CD4-positive, alpha-beta memory T cell (primary cell): ENCODE measurements at places on chromosomes 12 and 14. TPM values are rescaled to one million over a fixed set of nuclear protein-coding genes. Genes with fewer than 3 reads are reported as not detected.

GRCh38 chr12:12701457-12701856, 5.5 kb upstream of the GPR19 start:
- no peaks in the 10 kb centered on the region for H3K27me3 ChIP-seq
- no peak overlapping the region for H3K27ac ChIP-seq
- no peaks in the 10 kb centered on the region for H3K36me3 ChIP-seq
- peaks cover 48% of the 10 kb centered on the region for H3K4me1 ChIP-seq

GRCh38 chr12:94712815-94713515, 62.6 kb upstream of the TMCC3 start:
- no peak for DNase-seq
- H3K36me3 ChIP-seq: no peaks in the 10 kb centered on the region
- no peak overlapping the region for H3K27ac ChIP-seq
- no peaks in the 10 kb centered on the region for H3K4me1 ChIP-seq
- H3K4me3 ChIP-seq: no peak overlapping the region

DNA sequence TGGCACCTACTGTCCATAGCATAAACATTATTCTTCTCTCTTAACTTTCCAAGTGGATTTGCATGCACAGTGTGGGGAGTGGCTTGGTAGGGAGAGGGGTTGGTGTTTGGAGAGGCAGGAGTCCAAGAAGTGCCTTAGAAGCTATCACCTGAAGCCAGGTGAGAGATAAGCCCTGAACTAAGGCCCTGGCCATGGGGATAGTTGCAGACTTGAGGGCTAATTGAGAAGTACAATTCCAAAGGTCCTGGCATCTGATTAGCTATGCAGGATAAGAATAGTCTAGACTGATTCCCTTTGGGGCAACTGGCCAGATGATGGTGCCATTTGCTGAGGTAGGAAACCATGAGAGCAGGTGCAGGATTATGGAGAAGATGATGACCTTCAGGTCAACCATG, 2.0 kb upstream of the PCK2 start:
- H3K4me3 ChIP-seq: no peak overlapping the region
- H3K36me3 ChIP-seq: peaks cover 5% of the 10 kb centered on the region
- no peak overlapping the region for H3K27ac ChIP-seq
- DNase-seq: no peak
- H3K4me1 ChIP-seq: peaks cover 26% of the 10 kb centered on the region

- peaks cover 11% of the 10 kb centered on the region for H3K36me3 ChIP-seq
- no peak overlapping the region for H3K27ac ChIP-seq
- peaks cover 4% of the 10 kb centered on the region for H3K4me1 ChIP-seq
- DNase-seq: no peak
- H3K4me3 ChIP-seq: no peak overlapping the region
- H3K27me3 ChIP-seq: no peaks in the 10 kb centered on the region
Measured at GRCh38 chr14:102215576-102216250, 76.0 kb downstream of the WDR20 start.

DNA sequence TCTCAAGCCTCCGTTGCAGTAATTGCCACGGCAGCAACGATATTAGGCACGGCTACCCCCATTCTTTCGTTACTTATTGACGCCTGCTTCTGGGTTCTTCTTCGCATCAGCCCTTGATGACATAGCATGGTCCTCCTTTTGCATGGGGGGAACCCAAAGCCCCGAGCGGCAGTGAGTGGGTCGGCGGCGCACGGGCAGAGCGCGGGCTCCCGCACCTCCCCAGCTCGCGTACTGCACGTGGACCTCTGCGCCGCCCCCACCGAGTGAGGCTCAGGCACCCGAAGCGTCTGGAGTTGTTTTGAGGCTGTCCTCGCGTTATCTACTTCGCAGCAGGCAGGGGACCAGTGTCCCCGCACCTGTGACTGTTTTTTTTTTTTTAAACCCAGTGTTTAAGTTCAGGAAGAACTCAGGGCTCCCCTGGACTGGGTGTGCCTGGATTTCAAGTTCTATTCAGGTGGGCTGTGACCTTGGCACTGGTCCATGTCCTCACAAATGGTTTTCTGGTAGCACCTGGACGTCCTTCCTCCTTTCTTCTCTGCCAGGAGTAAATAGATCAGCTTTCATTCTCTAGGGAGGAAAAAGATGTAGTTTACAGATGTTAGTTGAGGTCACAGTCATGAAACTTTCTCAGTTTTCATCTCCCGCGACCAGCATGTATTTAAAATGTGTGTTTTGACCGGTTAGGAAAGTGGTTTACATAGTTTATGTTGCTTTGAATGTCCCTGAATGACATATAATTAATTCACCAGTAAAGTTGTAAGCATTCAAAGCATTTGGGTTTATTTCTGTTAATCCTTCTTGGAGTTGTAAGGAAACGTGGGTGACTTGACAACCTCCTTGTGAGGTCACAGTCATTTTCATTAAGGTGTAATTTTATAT, 1.4 kb upstream of the FOXN4 start:
- H3K27ac ChIP-seq: no peak overlapping the region
- peaks cover 19% of the 10 kb centered on the region for H3K27me3 ChIP-seq
- no peak for DNase-seq
- no peaks in the 10 kb centered on the region for H3K36me3 ChIP-seq
- H3K4me3 ChIP-seq: peak overlapping the region; percentile 43

DNA sequence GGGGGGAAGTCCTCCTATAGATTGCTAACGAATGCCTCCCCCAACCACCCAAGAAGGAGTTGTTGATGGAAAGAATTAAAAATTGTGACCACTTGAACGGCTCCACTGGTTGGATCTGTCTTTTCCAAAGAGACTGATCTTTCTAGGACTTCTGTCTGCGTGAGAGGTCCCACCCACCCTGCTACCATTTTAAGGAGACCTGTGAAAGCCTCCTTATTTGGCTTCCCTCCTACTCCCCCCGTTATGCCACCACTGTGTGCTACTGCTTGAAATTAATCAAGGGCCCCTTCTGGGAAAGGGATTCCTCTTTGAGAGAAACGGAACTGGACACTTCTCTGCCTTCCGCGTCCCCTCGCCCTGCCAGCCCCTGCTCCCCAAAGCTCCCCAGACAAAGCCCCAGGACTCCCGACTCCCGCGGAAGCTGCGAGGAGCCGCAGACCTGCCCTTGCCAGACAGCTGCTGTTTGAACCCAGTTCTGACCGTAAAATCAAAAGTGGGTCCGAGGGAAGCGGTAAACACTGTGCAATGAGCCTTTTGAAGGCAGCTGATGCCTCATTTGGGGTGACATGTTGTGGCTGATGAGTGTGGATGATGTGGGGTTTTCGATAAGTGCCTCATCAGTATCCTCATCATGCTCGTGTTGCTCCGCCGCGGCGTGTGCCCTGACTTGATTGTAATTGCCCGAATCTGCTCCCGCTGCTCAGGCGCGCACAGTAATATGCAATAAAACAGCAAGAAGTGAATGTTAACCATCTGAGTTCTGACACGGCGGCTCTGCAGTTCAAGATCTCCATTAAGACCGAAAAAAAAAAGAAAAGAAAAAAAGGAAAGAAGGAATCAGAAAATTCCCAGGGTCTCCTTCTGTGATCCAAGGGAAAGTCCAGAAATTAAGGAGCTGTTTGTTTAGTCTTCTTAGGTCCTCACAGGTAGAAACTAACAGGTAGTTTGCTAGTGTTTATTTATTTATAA, 48.2 kb downstream of the MBIP start:
- no peak overlapping the region for H3K27ac ChIP-seq
- no peak for DNase-seq
- no peaks in the 10 kb centered on the region for H3K4me1 ChIP-seq
- H3K36me3 ChIP-seq: no peaks in the 10 kb centered on the region
- H3K27me3 ChIP-seq: peaks cover 4% of the 10 kb centered on the region
- no peak overlapping the region for H3K4me3 ChIP-seq

DNA sequence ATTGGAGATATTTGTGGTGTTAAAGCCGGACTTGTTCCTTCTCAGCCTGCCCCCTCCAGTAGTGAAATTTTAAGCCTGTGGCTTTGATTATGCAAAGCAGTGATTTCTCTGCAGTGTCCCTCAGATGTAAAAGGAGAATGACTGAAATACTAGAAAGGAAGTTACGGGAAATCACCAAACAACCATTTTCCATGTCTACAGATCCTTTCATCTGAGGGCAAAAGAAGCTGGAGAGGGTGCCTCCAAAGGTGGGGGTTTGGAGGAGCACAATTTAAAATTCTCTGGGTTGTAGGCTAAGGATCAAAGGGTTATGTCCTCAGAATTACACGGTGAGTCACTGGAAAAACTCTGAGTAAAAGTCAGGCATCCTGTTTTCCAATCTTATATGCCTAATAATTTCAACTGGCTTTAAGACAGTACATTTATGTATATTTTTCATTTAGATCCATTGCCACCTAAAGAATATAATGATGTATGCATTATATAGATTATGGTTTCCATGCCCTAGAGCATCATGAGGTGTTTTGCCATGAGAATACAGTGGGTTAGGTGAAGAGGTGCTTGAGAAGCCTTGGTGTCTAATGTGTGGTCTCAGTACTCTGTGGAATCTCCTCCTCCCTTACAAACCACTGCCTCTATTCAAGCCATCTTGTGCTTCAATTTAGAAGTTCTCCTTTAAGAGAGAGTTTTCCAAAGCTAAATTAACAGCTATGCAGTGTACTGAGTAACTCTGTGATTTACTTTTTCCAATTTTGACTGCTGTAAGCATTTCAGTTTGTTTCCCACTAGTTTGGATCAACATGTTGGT, 362.1 kb downstream of the RAD51B start:
- H3K4me3 ChIP-seq: no peak overlapping the region
- H3K27me3 ChIP-seq: no peaks in the 10 kb centered on the region
- DNase-seq: no peak
- no peak overlapping the region for H3K27ac ChIP-seq

The ZNF891 gene
- 6.2 TPM for total RNA-seq

The IL22 gene
- not detected for total RNA-seq

The PFKM gene
- total RNA-seq: 14.6 TPM

The OASL gene
- total RNA-seq: 9.7 TPM
